Stimulated activated memory B cell treated with anti-CD40 and anti-IgM and Interleukin-4, amounts not matched to agents 10 μg/mL and 1 μg/mL and 100 μg/mL, for 72 hours (primary cell): ENCODE measurements at places on chromosomes 16 and 17.

- no peak for ATAC-seq
Observed at GRCh38 chr16:13083681-13084080, 182.3 kb downstream of the SHISA9 start.

GRCh38 chr16:82582975-82583374 is 43.8 kb upstream of the CDH13 start:
- no peak for ATAC-seq

- ATAC-seq, result no peak
Observed at GRCh38 chr16:57867000-57867561, 64.8 kb upstream of the KIFC3 start.

GRCh38 chr17:74779948-74780400 is 3.8 kb upstream of the NAT9 start:
- peak; percentile 91 for ATAC-seq

DNA sequence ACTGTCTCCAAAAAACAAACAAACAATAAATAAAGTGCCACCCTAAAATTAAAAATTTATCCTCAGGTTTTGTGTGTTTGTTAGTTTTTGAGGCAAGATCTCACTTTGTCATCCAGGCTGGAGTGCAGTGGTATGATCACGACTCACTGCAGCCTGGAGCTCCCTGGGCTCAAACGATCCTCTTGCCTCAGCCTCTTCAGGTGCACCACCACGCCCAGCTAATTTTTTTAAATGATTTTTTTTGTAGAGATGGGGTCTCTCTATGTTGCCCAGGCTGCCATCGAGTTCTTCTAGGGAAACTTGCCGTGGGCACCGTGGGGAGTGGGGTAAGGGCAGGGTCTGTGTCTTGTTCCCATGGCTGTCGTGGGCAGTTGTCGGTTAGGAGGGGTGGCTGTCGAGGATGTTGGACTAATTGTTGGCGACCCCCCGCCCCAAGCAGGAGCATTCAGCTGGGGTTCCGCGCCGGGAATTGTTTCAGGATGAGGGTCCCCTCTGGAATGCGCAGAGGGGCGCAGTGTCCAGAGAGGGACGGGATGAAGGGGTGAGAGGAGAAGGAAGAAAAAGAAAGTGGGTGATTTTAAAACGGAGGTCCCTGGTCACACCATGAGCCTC is 1.1 kb upstream of the RNF213 start:
- ATAC-seq, result no peak

- ATAC-seq, result no peak
Observed at GRCh38 chr17:14116263-14117024, 47.1 kb downstream of the COX10 start.

DNA sequence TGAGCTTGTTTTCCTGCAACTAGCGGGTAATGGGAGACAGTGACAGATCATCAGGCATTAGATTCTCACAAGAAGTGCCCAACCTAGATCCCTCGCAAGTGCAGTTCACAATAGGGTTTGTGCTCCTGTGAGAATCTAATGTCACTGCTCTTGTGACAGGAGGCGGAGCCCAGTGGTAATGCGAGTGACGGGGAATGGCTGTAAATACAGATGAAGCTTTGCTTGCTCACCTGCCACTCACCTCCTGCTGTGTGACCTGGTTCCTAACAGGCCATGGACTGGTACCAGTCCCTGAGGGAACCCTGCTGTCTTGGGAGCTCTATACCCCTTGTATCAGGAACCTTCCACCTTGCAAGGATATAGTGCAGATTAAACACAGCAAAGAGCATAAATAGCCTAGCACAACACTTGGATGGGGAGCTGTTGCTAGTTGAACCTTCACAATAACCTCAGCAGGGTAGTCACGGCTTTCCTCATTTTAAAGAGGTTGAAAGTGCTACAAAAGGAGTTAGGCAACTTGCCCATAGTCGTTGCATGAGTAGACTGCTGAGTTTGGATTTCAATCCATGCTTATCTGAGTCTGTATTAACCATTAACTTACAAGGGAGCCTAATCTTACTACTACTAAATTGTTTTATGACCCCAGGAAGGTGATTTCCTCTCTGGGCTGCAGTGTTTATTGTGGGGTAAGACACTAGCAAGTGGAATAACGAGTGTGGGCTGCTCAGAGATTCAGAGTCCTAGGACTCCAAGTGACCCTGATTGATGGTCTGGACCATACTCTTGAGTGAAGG is 156.6 kb upstream of the ZFHX3 start:
- ATAC-seq, result no peak

DNA sequence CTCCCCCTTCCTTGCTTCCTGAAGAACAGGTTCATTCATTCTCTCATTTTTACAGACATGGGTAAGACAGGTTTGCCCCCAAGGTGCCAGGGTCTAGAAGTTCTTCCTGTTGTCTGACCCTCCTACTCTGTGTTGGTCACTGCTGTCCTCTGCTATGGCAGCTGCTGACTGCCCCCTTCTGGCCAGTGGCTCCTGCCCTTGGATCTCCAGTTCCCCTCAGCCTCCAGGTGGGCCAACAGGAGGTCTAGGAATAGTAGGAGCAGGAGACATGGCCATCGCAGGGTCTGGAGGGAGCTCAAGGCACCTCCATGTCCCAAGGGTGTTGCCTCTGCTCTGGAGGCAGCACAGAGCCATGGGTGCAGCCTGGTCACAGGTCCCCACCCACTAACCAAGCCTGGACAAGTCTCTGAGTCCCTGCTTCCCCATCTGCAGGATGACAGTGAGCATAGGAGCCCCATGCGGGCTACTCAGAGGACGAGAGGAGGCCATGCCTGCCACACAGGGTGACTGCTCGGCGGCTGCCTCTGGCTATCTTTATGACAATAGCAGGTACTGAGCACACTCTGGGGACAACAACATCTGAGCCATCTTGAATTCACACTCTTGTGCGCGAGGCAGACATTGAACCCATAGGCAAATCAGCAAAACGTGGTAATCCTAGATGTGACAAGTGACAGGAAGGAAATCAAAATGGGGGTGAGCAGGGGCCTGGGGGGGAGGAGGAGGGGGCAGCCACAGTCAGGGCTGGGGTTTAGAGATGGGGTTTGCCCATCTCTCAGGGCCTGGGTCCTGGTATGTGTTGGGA is 27.0 kb upstream of the NXPH3 start:
- no peak for ATAC-seq

GRCh38 chr17:82228278-82228841 is 482 bp upstream of the SLC16A3 start:
- ATAC-seq, result peak; percentile 50

DNA sequence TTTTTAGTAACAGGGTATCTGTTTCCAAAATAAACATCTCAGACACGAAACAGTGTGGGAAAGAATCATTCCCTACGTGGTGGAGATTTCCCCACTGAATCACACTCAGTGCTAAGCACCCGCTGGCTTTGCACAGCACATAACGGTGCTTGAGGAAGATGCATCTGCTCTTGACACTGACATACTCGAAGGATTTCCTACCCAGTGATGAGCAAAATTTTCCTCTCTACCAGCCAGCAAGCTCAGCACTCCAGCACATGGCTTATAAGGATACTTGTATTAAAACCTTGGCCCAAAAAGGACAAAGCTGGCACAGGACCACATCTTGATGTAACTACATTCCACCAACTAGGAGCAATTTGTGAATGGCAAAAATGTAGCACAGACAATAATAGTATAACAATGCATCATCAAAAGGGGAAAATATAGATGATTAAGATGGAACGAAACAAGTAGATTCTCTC is 59.0 kb downstream of the ANKFY1 start:
- no peak for ATAC-seq

- peak; percentile 17 for ATAC-seq
Observed at GRCh38 chr17:31488264-31488981, 96.9 kb downstream of the RAB11FIP4 start.

- no peak for ATAC-seq
Observed at GRCh38 chr16:28880589-28880915, 2.3 kb downstream of the ATP2A1 start.

GRCh38 chr16:10556236-10556635 is 24.2 kb downstream of the EMP2 start:
- ATAC-seq, result no peak

DNA sequence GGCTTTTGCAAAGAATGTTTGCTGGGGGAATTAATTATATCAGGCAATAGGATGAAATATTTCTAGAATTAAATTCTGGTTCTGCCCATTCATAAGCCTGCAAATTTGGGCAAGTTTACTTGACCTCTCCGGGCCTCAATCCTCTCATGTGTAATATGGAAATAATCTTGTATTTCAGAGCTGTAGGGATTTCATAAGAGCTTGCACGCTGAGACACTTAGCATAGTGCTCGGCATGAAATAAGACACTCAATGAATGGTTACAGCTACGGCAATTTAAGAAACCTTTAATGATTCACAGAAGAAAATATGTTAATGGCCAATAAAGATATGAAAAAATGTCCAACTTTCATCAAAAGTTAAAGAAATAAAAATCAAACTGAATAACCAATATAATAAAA is 40.6 kb upstream of the PITPNM3 start:
- no peak for ATAC-seq

DNA sequence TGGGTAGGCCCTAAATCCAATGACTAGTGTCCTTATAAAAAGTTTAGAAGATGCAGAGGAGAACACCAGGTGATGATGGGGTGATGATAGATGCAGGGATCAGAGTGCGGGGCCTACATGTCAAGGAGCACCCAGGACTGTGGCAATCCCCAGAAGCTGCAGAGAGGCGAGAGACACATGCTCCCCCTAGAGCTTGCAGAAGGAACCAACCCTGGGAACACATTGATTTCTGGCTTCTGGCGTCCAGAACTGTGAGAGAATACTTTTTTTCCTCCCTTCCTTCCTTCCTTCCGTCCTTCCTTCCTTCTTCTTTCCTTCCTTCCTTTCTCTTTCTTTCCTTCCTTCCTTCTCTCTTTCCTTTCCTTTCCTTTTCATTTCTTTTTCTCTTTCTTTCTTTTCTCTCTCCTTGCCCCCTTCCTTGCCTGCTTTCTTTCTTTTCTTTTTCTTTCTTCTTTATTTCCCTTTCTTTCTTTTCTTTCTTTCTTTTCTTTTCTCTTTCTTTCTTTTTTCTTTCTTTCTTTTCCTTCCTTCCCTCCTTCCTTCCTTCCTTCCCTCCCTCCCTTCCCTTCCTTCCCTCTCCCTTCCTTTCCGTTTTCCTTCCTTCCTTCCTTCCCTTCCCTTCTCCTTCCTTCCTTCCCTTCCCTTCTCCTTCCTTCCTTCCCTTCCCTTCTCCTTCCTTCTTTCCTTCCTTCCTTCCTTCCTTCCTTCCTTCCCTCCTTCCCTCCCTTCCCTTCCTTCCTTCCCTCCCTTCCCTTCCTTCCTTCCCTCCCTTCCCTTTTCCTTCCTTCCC is 134.3 kb downstream of the HAPSTR1 start:
- ATAC-seq, result no peak

DNA sequence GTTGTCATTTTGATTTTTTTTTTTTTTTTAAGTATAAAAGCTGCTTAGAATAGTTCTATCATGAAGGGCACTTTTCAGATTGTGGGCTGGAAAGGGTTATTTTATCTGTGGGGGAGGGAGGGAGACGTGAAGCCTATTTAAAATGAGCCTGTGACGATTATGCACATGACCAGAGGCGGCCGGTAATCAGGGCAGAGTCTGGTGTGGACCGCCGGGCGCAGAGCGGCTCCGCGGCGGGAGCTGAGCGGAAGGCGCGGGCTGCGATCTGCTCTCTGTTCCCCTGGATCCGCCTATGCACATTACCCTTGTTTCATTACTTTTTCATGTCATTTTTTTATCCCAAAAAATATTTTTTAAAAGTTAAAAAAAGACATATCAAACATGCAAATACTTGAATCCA is 23.5 kb downstream of the TMC6 start:
- ATAC-seq, result no peak

- no peak for ATAC-seq
Observed at GRCh38 chr16:3131755-3132377, 3.0 kb upstream of the ZNF213 start.

DNA sequence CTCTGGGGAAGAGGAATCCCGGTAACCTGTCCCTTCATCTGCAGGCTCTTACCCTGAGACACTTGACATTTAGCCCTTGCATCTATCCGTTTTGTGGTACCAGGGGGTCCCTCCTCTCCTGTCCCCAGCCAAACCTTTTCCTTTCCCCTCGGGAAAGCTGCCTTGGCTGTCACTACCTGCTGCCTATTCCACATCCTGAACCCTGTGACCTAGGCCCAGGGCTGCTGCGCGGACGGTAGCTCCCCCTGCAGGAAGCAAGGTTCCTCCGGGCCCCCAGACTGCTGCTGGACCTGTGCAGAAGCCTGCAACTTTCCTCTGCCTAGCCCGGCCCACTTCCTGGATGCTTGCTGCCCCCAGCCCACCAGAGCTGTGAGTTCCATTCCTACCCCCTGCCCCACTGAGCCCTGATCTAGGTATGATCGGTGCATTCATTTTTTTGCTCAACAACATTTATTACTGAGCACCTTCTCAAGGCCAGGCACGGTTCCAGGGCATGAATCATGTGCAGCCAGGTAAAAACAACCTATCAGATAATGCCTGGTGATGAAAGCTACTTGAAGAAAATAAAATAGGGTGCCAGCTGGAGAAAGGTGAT is 10.5 kb upstream of the ALDOA start:
- no peak for ATAC-seq

DNA sequence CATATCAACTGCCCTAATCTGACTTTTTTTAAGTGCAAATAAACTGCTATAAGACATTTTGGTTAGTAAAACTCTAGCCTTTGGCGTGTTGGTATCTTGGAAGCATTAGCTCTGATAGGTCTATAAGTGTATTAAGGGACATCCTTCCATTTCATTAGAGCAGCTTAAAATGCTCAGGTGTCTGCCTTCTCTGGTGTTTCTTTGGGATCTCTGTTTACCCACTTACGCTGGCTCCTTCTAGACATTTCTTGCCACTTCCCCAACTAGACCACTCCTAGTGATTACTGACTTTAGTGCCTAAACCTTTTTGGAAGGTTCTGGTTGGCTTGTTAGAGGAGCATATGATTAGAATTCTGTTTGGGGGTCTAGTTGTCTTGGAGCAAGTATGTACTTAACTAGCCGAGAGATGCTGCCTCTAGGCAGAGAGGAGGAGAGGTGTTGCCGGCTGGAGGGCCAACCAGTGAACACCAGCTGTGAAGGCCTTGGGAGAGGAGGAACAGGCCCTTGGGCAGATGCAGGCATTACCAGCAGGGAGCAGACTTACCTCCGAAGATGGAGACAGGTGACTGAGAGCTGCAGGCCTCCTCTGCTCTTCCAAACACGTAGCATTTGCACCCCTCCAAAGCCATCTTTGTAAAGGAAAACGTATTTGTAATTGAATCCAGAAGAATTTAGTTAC is 15.2 kb upstream of the CLEC18C start:
- no peak for ATAC-seq
